ENCODE measurements at places on chromosomes 1 and 21.

GRCh38 chr21:44439211-44439600 is 16.1 kb upstream of the LRRC3 start:
- no peak for DNase-seq

- DNase-seq, result no peak
Observed at GRCh38 chr1:231982871-231983587, 356.4 kb downstream of the DISC1 start.

DNA sequence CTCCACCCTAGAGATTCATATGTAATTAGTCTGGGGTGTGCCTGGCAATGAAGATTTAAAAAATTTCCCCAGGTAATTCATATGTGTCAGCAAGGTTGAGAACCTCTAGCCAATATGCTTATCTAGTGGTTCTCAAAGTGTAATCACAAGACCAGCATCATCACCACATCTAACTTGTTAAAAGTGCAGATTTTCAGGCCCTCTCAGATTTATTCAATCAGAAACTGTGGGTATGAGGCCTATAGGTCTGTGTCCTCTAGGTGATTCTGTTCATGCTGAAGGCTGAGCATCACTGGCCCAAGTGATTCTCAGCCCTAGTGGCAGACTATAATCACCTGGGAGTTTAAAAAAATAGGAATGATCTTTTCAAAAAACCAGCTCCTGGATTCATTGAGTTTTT is 75.9 kb downstream of the SWT1 start:
- DNase-seq, result no peak

DNA sequence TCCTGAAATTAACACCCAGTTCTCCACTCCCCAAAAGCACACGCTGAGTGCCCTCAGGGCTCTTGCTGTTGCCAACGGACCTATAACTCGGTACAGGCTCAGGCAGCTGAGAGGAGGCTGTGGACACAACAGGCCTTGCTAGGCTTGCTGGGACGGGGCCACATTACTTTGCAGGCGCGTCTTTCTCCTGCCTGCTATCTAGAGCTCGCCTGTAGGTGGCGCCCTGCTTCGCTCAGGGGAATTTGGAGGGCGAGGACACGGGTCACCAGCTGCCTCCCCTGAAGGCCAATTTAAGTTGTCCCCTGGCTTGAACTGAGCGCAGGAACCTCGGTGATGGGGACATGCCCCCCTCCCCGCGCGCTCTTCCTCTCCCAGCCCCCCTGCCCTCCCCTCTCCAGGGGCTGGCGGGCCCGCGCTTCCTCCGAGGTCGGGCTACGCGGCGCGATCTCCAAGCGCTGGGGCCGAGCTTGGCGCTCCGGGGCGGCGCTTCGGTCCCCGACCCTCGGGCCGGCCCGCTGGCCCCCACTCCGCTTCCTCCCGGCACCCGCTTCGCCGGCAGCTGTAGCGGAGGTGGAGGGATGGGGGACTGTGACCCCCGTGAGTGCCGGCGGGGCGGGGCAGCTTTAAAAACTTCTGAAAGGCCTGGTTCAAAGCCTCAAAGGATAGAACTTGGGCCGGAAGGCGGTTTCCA is 32.4 kb upstream of the NFIA start:
- peak; percentile 64 for DNase-seq

- no peak for DNase-seq
Observed at GRCh38 chr1:210397252-210397651, 68.5 kb downstream of the HHAT start.

DNA sequence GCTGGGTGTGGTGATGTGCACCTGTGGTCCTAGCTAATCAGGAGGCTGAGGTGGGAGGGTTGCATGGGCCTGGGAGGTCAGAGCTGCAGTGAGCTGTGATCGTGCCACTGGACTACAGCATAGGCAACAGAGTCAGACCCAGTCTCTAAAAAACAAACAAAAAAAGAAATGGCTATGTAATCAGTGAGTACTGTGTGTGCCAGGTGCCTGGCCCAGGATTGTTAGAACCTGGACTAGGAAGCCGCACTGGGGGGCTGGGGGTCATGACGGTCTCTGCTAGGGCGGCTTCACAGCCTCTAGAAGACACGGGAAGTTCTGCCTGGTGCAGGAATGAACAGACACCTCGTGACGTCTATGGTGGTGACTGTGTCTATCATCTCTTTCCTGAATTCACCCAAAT is 8.5 kb downstream of the TMEM9 start:
- DNase-seq, result no peak

GRCh38 chr21:33064623-33065390 is 5.1 kb upstream of the OLIG1 start:
- DNase-seq, result no peak

DNA sequence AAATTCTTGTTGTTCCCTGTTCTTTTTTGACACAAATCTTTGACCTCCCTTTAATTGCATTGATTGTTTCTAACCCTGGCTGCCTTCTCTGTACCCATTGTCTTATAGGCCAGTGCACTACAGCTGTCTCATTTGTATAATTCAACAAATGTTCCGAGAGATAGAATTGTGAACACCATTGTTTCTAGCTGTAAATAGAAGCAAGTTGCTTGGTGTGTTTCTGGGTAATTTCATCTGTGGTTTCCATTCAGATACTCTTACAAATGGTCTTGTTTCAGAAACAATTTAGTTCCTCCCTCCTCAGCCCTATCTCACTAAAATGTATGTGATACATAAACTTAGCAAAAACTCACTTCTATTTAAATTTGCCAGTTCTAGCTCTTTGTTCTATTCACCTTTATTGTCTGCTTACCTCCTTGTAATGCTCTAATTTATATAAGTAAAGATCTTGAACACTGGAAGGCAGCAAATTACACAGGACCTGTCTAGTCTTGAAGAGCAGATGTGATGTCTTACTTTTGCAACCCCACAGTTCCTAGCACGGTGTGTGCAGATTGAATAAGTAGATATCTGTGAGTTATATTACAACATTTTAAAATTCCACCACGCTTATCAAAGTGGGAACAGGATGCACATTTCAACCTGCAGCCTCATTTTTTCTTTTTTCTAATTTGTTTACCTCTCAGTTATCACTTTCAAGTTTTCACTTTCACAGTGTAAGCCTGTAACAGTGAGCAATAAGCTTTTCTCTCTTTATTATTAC is 515.6 kb upstream of the ZP4 start:
- no peak for DNase-seq

All from activated CD8-positive, alpha-beta memory T cell treated with anti-CD3 and anti-CD28 coated beads for 1 hour (primary cell).